ENCODE measurements at places on chromosomes 1 and 21.

- DNase-seq = no peak
Measured at GRCh38 chr1:119011706-119012105, 23.6 kb upstream of the TBX15 start.

- no peak for DNase-seq
Measured at GRCh38 chr1:10539411-10540043, 64.8 kb downstream of the PEX14 start.

DNA sequence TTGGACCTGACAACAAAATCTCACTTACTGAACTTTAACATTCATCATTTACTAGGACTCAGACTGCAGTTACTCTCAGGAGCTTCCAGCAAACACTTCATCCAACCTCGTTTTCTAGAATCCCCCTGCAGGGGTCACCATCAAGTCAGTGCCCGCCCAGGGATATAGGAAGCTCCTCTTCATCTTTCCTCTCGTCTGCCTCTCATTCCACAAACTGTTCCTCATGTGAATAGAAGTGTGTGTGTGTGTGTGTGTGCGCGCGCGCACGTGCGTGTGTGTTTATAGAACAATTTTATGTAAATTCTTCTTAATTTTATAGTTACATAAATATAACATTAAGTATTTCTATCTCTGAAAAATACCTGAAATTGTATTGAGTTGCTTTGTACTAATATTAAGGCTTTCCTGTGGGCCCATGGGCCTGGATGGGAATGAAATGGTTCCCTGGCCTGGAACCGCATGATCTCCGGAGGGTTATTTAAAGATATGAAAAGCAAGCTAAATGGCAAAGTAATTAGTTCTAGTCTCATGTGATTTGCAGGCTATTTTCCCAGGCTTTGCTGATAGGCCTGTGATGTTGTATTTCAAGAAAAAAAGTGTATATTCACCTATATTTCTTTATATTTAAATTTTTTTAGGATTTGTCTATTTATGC is 21.7 kb upstream of the ABCD3 start:
- peak; percentile 64 for DNase-seq

- DNase-seq = no peak
Measured at GRCh38 chr21:43971201-43971991, 40.7 kb upstream of the TRAPPC10 start.

GRCh38 chr1:53449693-53450092 is 9.5 kb upstream of the DMRTB1 start:
- DNase-seq = no peak

DNA sequence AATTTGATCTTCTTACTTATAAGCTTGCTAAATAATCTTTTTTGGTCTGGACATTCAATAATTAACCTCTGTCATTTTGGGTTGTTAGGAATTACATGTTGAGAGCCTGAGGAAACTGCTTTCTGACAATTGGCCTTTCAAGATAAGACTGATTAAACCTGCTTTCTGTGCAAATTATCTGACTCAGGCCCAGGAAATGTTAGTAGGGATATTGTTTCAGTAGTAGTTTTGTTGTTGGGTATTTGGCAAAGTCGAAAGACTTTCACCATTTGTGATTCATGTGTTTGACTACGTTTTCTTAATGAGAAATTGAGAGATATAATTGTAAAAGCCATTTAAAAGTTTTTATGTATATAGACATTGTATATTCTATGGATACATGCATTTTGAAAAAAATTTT is 81.1 kb upstream of the GPR88 start:
- DNase-seq = no peak

DNA sequence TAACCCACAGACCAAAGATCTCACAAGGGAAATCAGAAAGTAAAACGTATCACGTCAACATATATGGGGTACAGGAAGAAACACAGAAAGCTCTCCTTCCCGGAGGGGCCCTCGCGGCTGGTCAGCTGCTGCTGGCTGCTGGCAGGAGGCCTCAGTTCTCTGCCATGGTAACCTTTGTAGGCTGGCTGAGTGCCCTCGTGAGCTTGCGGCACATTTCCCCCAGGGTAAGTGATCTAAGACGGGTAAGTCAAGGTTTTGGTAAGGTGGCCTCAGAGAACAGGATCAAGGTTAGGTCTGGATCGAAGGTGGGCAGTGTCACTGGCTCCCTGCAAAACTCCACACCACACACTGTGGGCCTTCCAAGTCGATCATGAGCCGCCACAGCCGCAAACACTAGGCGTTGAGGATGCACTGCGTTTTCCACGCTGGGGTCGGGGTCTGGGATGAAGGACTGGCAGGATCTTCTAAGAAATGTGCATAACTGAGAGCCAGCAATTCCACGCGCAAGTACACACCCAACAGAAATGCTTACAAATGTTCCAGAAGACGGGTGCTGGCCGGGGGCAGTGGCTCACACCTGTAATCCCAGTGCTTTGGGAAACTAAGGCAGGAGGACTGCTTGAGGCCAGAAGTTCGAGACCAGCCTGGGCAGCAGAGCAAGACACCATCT is 33.9 kb downstream of the WDR4 start:
- DNase-seq = peak; percentile 17

- no peak for DNase-seq
Measured at GRCh38 chr1:56806804-56807203, 12.4 kb downstream of the FYB2 start.

GRCh38 chr21:27532076-27532475 is 565.2 kb upstream of the ADAMTS5 start:
- DNase-seq = no peak

GRCh38 chr21:43790010-43790524 is 690 bp downstream of the RRP1 start:
- no peak for DNase-seq

GRCh38 chr1:115181231-115181630 is 91.9 kb upstream of the TSPAN2 start:
- no peak for DNase-seq

- no peak for DNase-seq
Measured at GRCh38 chr1:107009281-107009680, 47.2 kb upstream of the PRMT6 start.

- peak; percentile 38 for DNase-seq
Measured at GRCh38 chr21:20388400-20388799, 609.8 kb upstream of the NCAM2 start.

DNA sequence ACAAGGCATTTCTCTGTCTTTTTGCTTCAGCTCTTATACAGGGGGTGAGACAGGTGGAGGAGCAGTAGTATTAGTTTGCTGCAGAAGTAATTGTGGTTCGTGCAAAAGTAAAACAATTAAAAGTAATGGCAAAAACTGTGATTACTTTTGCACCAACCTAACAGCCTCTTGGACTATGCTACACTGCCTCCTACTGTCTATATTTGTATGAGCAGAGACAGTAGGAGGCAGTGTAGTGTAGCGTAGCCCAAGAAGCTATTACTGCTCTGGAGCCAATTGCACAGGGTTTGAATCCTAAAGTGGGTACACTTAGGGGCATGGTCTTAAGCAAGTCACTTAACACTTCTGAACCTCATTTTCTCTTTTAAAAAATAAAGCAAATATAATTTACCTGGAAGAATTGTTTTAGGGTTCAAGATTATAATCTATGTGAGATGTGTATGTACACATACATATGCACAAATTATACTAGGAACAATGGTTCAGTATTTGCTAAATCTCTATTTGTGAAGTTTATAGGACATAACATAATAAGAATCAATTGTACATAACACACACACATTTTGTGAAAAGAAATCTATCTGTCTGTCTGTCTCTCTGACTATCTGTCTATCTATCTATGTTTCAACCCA is 103.8 kb downstream of the BRINP3 start:
- DNase-seq = no peak

DNA sequence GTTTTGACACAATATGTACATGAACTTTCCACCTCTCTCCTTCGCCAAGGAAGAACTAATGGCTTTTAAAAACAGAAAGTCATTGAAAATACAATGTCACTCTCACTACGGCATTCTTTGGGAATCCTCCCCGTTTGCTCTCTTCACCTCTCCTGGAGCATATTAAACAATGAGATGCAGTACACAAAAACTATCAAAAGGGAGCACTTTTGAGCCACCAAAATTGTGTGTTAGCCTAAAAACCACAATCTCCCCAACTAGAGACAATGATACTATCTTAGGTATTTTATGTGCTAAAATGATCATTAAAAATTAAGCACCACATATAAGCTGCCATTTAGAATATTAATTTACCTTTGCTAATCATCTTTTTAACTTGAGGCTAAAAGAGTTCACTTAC is 425.5 kb downstream of the KCTD3 start:
- DNase-seq = no peak

- DNase-seq = peak; percentile 68
Measured at GRCh38 chr1:29703596-29704370, 467.5 kb downstream of the PTPRU start.

DNA sequence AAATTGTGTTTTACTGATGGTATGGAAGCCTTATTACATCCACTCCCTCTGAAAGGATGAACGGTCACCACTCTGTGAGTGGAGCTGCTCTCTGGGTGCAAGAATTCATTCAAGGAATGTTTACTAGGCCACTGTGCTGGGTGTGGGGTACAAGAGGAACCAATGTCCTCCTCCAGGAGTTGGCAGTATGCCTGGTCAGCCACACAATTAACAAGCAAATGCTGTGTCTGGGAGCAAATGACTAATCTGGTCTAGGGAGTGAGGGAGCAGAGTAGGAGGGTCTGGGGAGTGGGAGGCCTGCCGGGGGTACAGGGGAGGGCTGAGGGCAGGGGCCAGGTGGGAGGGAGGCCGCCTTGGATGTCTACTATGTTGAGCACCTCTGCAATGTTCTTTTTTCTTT is 27.2 kb upstream of the TDRD10 start:
- no peak for DNase-seq

GRCh38 chr1:68454534-68454933 is 4.8 kb upstream of the RPE65 start:
- no peak for DNase-seq

GRCh38 chr1:54984131-54984842 is 3.9 kb downstream of the TMEM61 start:
- no peak for DNase-seq

GRCh38 chr1:115854005-115854404 is 13.1 kb upstream of the NHLH2 start:
- no peak for DNase-seq

- DNase-seq = no peak
Measured at GRCh38 chr1:103489935-103490334, 35.6 kb upstream of the RNPC3 start.

GRCh38 chr1:235259133-235259778 is 68.7 kb downstream of the ARID4B start:
- no peak for DNase-seq

DNA sequence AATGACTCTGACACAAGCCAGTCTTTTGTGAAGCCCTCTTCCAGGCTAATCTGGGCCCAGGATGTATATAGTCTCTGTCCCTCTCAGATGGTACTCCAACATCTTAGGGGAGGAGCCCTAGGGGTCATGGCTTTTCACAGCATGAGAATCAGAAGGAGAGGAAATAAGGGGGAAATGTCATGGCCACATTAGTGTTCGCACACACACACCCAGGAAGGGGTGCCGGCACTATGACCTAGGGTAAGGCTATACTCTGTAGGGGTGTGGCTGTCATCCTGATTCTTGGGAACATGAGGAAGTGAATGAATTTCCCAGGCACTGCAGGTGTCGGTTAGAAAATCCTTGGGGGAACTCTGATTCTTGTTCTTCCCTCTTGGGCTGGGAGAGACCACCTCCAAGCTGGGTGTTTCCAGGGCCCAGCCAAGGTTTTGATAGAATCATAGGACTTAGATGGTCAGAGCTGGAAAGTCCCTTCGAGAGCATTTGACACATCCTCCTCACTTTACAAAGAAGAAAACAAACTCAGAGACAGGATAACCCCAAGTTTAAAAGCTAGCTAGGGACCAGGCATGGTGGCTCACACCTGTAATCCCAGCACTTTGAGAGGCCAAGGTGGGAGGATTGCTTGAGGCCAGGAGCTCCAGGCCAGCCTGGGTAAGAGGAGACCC is 22.0 kb downstream of the GFI1 start:
- no peak for DNase-seq

DNA sequence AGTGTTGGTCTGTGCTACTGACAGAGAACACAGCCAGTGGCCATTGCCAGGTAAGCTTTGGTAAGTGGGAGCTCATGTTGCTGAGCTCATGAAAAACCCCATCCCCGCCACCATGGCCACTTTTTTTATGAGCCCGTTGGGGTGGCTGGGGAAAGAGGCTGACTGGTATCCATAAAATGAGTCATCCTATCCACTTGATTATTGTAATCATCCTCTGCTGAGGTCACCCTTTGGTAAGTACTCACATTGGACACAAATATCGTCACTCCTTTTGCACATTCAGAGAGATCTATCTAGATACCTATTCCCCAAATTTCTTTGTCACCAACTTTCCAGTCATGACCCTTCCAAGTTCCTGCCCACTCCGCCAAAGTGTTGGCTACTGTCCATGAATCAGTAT is 22.0 kb downstream of the SLAMF7 start:
- DNase-seq = no peak

GRCh38 chr1:36919491-36920145 is 114.7 kb downstream of the GRIK3 start:
- DNase-seq = peak; percentile 16

Measured in H9 (cell line).